ENCODE measurements at places on chromosomes 6 and 20.

- DNase-seq, result no peak
These were observed 7.8 kb downstream of the MBOAT1 start for GRCh38 chr6:20204512-20204894.

GRCh38 chr20:47704746-47705496 lies 80.4 kb downstream of the SULF2 start:
- no peak for DNase-seq

GRCh38 chr6:3433005-3433404 lies 23.8 kb downstream of the SLC22A23 start:
- DNase-seq, result no peak

DNA sequence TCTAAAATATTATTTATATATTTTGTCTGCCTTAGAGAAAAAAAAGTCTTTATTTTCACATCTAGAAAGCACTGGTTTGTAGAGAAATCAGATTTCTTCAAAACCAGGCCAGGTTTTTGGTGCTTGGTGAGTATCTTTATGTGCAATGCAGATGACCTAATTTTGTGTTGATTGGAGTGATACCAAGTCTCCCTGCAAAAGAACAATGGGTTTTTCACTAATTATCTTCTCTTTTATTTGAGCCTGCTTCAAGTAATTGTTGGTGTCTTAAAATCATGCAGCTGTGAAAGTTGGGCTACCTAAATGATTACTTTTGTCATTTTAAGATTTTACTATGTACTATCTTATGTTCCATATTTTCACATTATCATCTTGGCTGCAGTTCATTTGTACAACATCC lies 874.7 kb downstream of the TFAP2A start:
- DNase-seq, result no peak

GRCh38 chr6:122751326-122751725 lies 28.2 kb upstream of the FABP7 start:
- DNase-seq, result no peak

- no peak for DNase-seq
These were observed 81.7 kb upstream of the CD83 start for GRCh38 chr6:14035874-14036273.

- no peak for DNase-seq
These were observed 15.3 kb downstream of the MYH7B start for GRCh38 chr20:34970846-34971560.

DNA sequence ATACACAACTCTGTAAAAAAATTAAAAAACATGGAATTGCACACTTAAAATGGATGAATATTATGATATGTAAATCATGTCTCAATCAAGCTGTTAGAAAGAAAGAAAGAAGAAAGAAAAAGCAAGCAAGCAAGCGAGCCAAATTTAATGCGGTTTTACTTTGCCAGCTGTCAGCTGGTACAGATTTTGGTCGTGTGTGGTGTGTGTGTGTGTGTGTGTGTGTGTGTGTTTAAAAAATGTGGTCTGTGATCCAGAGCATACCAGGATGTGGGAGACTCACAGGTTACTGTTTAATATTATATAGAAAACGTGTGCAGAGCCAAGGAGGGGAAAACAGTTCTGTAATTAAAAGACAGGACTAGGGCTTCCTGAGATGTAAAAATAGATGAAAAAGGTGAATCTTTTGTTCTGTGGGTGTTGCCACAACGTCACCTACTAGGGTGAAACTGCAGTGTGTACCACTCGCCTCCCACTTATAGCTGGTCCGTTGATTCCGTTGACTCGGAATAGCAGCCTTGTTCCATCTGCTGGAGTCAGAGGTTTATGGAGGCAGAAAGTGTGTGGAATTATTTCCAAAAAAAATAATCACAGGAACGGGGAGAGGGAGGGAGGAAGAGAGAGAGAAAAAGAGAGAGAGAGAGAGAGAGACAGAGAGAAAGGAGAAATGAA lies 197.7 kb downstream of the BCAS1 start:
- DNase-seq, result no peak
